Spleen (tissue), 13 donors: ENCODE measurements at places on chromosomes 5 and 9. TPM values are rescaled to one million over a fixed set of nuclear protein-coding genes. Genes with fewer than 3 reads are reported as not detected.

- no peaks in the 10 kb centered on the region for H3K27me3 ChIP-seq
- no peak overlapping the region for H3K4me3 ChIP-seq
- no peak overlapping the region for H3K27ac ChIP-seq
- DNase-seq: no peak
- no peaks in the 10 kb centered on the region for H3K36me3 ChIP-seq
Measured at GRCh38 chr5:30195036-30195435, 998.5 kb upstream of the CDH6 start.

The NREP gene
- total RNA-seq: 39.8 TPM

DNA sequence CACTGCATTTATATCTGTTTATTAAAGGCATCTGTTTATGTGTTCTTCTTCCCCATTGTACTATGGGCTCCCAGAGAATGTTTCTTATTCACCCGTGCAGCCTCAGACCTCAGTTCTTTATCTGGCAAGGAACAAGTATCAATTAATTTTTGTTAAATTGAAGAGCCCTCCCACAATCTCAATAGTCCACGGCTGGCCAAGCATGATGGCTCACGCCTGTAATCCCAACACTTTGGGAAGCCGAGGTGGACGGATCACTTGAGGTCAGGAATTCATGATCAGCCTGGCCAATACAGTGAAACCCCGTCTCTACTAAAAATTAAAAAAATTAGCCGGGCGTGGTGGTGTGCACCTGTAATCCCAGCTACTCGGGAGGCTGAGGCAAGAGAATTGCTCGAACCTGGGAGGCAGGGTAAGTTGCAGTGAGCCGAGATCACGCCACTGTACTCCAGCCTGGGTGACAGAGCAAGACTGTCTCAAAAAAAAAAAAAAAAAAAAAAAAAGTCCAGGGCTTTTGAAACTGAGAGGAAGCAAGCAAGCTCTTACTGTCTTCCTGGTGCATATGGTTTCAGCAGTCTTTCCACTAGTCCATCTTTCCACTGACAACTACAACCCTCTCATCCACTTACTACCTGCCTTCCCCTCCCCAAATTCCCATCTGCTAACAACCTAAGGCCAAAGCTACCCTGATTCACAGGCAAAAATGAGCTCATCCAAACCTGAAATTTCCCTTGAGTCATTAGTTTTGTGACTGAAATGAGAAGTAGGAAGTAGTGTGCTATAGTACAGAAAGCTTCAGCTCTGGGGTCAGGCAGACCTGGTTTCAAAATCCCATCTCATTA is 2.3 kb upstream of the HK3 start:
- no peaks in the 10 kb centered on the region for H3K27me3 ChIP-seq
- H3K36me3 ChIP-seq: peaks cover 48% of the 10 kb centered on the region
- no peak overlapping the region for H3K4me3 ChIP-seq
- peak overlapping the region; percentile 69 for H3K27ac ChIP-seq

GRCh38 chr9:126697330-126697729 is 83.6 kb downstream of the LMX1B start:
- DNase-seq: peak; percentile 55
- no peak overlapping the region for H3K4me3 ChIP-seq
- no peaks in the 10 kb centered on the region for H3K36me3 ChIP-seq
- no peaks in the 10 kb centered on the region for H3K27me3 ChIP-seq
- H3K4me1 ChIP-seq: no peaks in the 10 kb centered on the region

The PCDHGB2 gene
- total RNA-seq: 1.7 TPM

GRCh38 chr5:165410476-165410875 is 1905.1 kb downstream of the MAT2B start:
- H3K4me1 ChIP-seq: no peaks in the 10 kb centered on the region
- no peak overlapping the region for H3K4me3 ChIP-seq
- H3K36me3 ChIP-seq: no peaks in the 10 kb centered on the region
- DNase-seq: no peak

The HMGCR gene
- 38.5 TPM for total RNA-seq

DNA sequence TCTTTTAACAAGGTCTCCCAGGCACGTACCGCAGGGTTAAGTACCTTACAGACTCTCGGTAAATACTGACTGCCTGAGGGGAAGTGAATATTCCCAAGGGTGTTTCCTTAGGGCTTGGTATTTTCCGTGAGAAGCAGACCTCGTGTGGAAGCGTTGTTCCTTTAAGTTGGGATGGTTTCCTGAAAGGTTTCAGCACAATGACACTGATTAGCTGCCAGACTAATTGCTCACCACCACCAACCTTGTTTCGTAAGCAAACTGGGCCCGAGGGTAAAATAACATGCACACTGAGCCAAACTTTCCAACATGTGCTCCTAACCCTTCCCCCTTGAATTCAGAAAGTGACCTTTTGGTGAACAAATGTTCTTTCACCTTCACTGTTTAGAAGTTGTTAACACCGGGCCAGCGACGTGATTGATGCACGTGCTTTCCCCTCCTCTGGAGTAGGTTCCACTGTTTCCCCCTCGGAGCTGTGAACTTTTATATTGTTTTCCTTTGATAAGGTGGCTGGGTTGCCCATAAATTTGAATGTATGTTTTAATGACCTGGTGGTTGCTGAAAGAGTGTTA is 128.1 kb upstream of the RPS23 start:
- H3K27ac ChIP-seq: no peak overlapping the region
- no peaks in the 10 kb centered on the region for H3K4me1 ChIP-seq
- no peaks in the 10 kb centered on the region for H3K36me3 ChIP-seq
- no peak overlapping the region for H3K4me3 ChIP-seq
- no peak for DNase-seq

DNA sequence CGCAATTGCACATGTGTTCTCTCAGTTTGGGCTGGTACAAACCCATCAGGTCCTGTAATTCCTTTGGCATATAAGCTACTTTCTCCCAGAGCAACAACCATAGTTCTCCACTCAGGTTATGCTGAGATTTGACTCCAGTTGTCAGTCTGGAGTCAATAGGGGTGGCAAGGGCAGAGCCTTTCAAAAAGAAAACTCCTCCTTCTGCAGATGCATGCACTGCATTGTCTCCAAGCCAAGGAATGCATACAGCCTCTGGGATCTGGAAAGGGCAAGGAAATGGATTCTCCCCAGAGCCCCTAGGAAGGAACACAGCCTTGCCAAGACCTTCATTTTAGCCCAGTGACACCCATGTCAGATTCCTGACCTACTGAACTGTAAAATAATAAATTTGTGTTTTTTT is 31.0 kb upstream of the GZMA start:
- no peaks in the 10 kb centered on the region for H3K36me3 ChIP-seq
- H3K4me1 ChIP-seq: no peaks in the 10 kb centered on the region
- no peak overlapping the region for H3K4me3 ChIP-seq
- no peak overlapping the region for H3K27ac ChIP-seq
- H3K27me3 ChIP-seq: no peaks in the 10 kb centered on the region
- no peak for DNase-seq

GRCh38 chr9:71897577-71897976 is 13.4 kb downstream of the ABHD17B start:
- peak overlapping the region; percentile 40 for H3K27ac ChIP-seq
- no peaks in the 10 kb centered on the region for H3K27me3 ChIP-seq
- H3K36me3 ChIP-seq: no peaks in the 10 kb centered on the region
- H3K4me3 ChIP-seq: no peak overlapping the region
- H3K4me1 ChIP-seq: peaks cover 79% of the 10 kb centered on the region
- DNase-seq: no peak

The MELK gene
- 0.92 TPM for total RNA-seq
